H9 (cell line): ENCODE measurements at places on chromosomes 11 and 22. TPM values are rescaled to one million over a fixed set of nuclear protein-coding genes. Genes with fewer than 3 reads are reported as not detected.
A peak's percentile ranks its signal among the peaks of the same experiment; 100 is the strongest.

- no peaks in the 10 kb centered on the region for H3K36me3 ChIP-seq
- H3K27ac ChIP-seq: no peak overlapping the region
- no peak for DNase-seq
- H3K27me3 ChIP-seq: no peaks in the 10 kb centered on the region
These were observed 273.8 kb upstream of the B3GAT1 start for GRCh38 chr11:134685793-134686380.

GRCh38 chr11:45805305-45806071, 539 bp downstream of the SLC35C1 start:
- H3K4me1 ChIP-seq: no peaks in the 10 kb centered on the region; the same call in 1 of the 2 replicates
- H3K4me3 ChIP-seq: peak overlapping the region; percentile 82
- peaks cover 11% of the 10 kb centered on the region for H3K36me3 ChIP-seq
- peak; percentile 57 for DNase-seq
- H3K27me3 ChIP-seq: peaks cover 2% of the 10 kb centered on the region; the same call in 1 of the 2 replicates
- no peak overlapping the region for H3K27ac ChIP-seq

DNA sequence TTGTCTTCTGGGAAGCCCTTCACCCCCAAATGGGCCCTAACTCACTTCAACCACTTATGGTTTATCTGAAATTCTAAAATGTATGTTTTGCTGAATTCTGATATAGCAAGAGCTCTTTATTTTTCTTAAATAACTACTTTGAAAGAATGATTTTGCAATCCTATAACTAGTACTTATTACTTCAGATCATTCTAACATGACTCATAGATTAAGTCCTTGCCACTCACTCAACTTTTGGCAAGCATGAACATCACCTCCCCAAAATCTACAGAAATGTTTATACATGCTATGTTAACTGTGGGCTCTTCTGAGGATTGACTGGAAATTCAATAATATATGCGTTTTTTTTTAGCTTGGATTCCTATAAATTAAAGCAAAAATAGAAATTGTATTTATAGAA, 367.4 kb upstream of the FAT3 start:
- H3K27me3 ChIP-seq: no peaks in the 10 kb centered on the region
- no peak overlapping the region for H3K4me3 ChIP-seq
- H3K4me1 ChIP-seq: no peaks in the 10 kb centered on the region
- no peak overlapping the region for H3K27ac ChIP-seq
- DNase-seq: no peak

Gene RASSF10
- 2.4 and 2.9 TPM in 2 replicates for total RNA-seq

- DNase-seq: no peak
- H3K27ac ChIP-seq: no peak overlapping the region
- H3K4me3 ChIP-seq: no peak overlapping the region
- H3K27me3 ChIP-seq: no peaks in the 10 kb centered on the region
These were observed 17.2 kb downstream of the KREMEN1 start for GRCh38 chr22:29090039-29090438.

Gene HTR3B
- total RNA-seq: not detected in 2 replicates

DNA sequence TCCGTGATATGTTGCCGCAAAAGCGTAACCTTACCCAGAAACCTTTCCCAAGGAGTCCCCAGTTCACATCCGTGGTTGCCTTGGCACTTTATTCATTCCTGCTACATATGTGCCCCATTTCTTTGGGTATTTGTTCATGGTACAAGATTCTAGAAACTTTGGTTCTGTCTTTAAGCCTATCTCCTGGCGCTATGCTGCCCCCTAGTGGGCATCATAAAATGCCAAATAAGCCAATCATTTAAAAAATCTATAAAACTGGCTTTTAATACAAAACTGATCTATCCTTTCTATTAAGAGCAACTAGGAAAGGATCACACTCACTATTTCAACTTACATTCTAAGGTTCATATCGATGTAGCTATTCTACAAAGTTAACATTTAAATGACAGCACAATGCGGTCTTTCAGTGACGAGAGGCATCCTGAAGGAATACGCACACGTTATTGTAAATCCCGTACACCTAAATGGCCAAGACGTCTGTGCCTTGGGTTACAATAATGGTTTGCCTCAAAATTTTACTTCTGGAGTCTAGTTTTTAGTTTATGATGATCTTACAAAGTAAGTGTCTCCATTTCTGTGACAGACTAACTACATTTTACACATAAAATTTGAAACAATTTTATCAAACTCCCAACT, 16.2 kb downstream of the PIWIL3 start:
- H3K4me3 ChIP-seq: no peak overlapping the region
- no peaks in the 10 kb centered on the region for H3K4me1 ChIP-seq
- DNase-seq: no peak
- H3K27ac ChIP-seq: no peak overlapping the region

GRCh38 chr22:47012589-47013370, 250.3 kb downstream of the TBC1D22A start:
- no peak for DNase-seq
- H3K4me1 ChIP-seq: no peaks in the 10 kb centered on the region
- H3K27ac ChIP-seq: no peak overlapping the region
- H3K27me3 ChIP-seq: no peaks in the 10 kb centered on the region

Gene ACO2
- 64.9 and 66.6 TPM in 2 replicates for total RNA-seq

Gene OR5P2
- total RNA-seq: not detected in 2 replicates

Gene HARBI1
- 6.3 and 7.3 TPM in 2 replicates for total RNA-seq

GRCh38 chr11:17171916-17172315, 35.9 kb downstream of the PIK3C2A start:
- no peak overlapping the region for H3K27ac ChIP-seq
- H3K4me1 ChIP-seq: peaks cover 3% of the 10 kb centered on the region; the same call in 1 of the 2 replicates
- H3K4me3 ChIP-seq: no peak overlapping the region
- DNase-seq: no peak

DNA sequence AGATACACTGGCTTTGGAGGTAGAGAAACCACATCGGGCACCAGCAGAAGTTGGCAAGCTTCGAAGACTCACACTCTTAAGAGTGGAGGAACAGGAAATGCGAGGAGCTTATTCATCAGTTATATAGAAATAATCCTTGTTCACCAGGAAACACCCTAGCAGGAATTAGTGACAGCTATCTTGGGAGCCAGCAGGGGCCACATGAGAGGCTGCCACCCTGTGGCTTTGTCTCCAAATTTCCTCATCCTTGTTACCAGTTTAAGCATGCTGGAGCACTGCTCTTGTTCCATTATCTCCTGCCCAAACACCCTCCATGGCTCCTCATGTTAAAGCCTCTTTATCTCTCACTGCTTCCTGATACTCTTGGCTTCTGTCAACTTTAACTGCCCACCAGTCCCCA, 131.0 kb downstream of the PLEKHA7 start:
- H3K27me3 ChIP-seq: no peaks in the 10 kb centered on the region
- peaks cover 5% of the 10 kb centered on the region; the same call in 1 of the 2 replicates for H3K4me1 ChIP-seq
- no peak overlapping the region for H3K27ac ChIP-seq
- H3K4me3 ChIP-seq: no peak overlapping the region

Gene RBMXL2
- not detected in 2 replicates for total RNA-seq

GRCh38 chr11:64233913-64234586, at the start of gene VEGFB:
Gene VEGFB (plus strand): TSS chr11:64234584. CDS start chr11:64234834, 250 bp downstream.
- H3K4me3 ChIP-seq: peak within 1 kb of the TSS; percentile 81
- H3K27ac ChIP-seq: no peak within 1 kb of the TSS
- peaks cover 4% of the 10 kb centered on the region; the same call in 2 of the 3 replicates for H3K36me3 ChIP-seq
- 0 out of 2 replicates have a peak, but pooled peaks cover 3% of the 10 kb centered on the region for H3K4me1 ChIP-seq
- DNase-seq: no peak

DNA sequence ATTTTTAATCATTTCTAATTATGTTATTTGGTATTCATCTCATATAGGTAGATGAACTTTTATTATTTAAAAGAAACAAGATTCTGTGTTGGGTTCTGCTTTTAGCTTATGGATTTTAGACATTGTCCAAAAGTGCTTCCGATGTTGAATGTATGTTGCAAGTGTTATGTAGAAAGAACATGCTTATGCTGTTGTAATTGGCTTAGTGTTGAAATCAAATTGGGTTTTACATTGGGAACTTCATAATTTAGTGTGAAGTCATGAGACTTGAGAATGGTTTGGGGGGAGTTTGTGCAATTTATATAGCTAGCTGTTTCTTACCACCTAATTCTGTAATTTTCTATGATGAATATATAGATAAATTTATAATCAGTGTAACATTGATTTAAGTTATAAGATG, 3.6 kb downstream of the MTMR3 start:
- no peaks in the 10 kb centered on the region for H3K4me1 ChIP-seq
- H3K27ac ChIP-seq: no peak overlapping the region
- no peaks in the 10 kb centered on the region for H3K36me3 ChIP-seq
- H3K4me3 ChIP-seq: no peak overlapping the region
- H3K27me3 ChIP-seq: no peaks in the 10 kb centered on the region

DNA sequence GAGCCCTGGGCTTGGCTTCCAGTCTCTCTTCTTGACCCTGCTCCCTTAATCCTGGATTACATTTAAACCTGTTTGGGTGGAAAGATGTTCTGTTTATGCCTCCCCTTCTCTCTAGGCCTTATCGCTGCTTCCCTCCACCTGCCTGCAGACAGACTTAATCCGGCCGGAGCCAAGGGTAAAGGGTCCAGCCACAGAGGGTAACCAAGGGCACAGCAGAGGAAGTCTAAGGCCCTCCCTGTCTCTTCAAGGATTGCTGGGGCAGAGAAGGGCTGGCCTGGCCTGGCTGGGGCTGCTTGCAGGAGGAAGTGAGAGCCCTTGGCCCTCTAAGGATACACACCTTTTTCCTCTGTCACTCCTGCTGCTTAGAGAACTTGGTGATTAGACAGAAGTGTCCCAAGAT, 2.1 kb downstream of the GAL3ST3 start:
- peaks cover 10% of the 10 kb centered on the region for H3K36me3 ChIP-seq
- H3K27me3 ChIP-seq: no peaks in the 10 kb centered on the region
- DNase-seq: no peak
- no peak overlapping the region for H3K27ac ChIP-seq
- H3K4me3 ChIP-seq: no peak overlapping the region
- H3K4me1 ChIP-seq: peaks cover 6% of the 10 kb centered on the region; the same call in 1 of the 2 replicates

DNA sequence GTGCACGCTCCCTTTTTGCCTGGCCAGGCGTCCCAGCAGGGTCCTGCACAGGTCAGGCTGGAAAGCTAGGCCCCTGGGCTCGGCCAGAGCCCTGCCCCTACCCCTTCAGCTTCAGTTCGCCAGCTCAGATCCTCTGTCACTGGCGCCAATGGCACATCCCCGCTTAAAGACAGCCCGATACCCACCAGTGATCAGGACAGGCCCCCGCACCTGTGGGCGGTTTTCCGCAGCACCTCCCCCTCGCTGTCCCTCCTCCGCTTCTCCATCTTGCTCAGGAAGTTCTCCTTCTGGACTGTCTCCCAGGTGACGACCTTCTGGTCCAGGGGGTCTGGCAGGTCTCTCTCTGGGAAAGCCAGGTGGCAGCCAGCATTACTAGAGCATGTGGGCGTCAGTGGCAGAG, 5.9 kb downstream of the TSSC4 start:
- no peaks in the 10 kb centered on the region for H3K27me3 ChIP-seq
- peaks cover 19% of the 10 kb centered on the region for H3K36me3 ChIP-seq
- no peaks in the 10 kb centered on the region for H3K4me1 ChIP-seq
- no peak for DNase-seq
- no peak overlapping the region for H3K4me3 ChIP-seq

Gene FXYD2
- 0.70 and 0.79 TPM in 2 replicates for total RNA-seq
